ENCODE measurements at places on chromosomes 4 and X. TPM values are rescaled to one million over a fixed set of nuclear protein-coding genes. Genes with fewer than 3 reads are reported as not detected.

The PPP2R3B gene
- 22.8 TPM for polyA plus RNA-seq

The PDCL2 gene
- not detected for polyA plus RNA-seq

The C4orf36 gene
- 1.4 TPM for polyA plus RNA-seq

The VSIG1 gene
- polyA plus RNA-seq, result 0.04 TPM

The FGA gene
- polyA plus RNA-seq, result not detected

The SPINK2 gene
- polyA plus RNA-seq, result 0.60 TPM

The RAB39B gene
- polyA plus RNA-seq, result 0.53 TPM

The MTCP1 gene
- 14.0 TPM for polyA plus RNA-seq

The CASP6 gene
- 18.7 TPM for polyA plus RNA-seq

The SPANXA1 gene
- not detected for polyA plus RNA-seq

The SLC16A2 gene
- 16.3 TPM for polyA plus RNA-seq

The ANTXR2 gene
- 231 TPM for polyA plus RNA-seq

The ARR3 gene
- polyA plus RNA-seq, result not detected

The BMPR1B gene
- 13.3 TPM for polyA plus RNA-seq

The AVPR2 gene
- polyA plus RNA-seq, result not detected

The CD38 gene
- 3.0 TPM for polyA plus RNA-seq

The XAGE1B gene
- polyA plus RNA-seq, result not detected

The DMRTC1 gene
- 2.0 TPM for polyA plus RNA-seq

The MAGEA9B gene
- polyA plus RNA-seq, result not detected
